ENCODE measurements at places on chromosomes 1 and 21.

GRCh38 chr1:214708321-214708955, 105.4 kb downstream of the CENPF start:
- DNase-seq: no peak

- no peak for DNase-seq
Measured at GRCh38 chr1:42675467-42675866, 6.8 kb upstream of the YBX1 start.

GRCh38 chr1:171245458-171246064, 2.7 kb upstream of the FMO1 start:
- DNase-seq: no peak

DNA sequence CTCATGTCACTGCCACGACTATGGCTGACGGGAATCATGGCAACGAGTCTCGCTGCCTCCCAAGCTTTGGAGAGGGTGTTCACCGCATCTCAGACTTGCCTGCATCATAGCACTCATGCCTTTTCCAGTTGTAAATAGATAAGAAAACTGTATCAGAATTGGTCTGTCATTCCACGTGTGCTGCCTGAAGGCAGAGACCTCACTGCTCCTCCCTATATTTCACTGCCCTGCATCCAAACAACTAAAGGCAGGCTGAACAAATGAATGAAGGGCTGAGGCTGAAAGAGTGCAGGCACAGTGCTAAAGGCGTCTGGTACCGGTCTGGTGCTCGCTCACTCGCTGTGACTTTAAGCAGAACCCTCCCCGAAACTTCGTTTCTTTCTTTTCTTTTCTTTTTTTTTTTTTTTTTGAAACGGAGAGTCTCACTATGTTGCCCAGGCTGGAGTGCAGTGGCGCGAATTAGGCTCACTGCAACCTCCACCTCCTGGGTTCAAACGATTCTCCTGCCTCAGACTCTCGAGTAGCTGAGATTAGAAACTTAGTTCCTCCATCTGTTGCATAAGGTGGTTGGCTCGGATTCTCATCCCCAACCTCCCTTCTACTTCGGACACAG, 542 bp downstream of the EIF2B3 start:
- no peak for DNase-seq

- DNase-seq: no peak
Measured at GRCh38 chr21:38857152-38857825, 51.6 kb downstream of the ETS2 start.

DNA sequence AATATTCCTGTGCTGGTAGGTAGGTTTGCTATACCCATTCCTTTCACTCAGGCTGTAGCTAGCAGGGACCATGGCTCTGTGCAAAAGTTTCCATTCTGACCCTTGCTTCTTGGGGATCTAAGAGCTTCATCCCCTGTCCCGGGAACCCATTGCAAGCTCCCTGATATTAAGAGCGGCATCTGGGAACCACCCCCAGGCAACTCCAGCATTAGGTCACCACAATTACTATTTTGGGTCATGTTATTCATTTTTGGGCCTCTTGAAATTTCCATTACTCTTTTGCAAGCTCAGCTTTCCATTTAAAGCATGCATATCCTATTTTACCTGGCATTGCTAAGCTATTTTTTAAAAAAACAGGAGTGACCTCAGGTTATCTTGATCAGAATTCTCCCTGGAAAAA, 22.1 kb upstream of the ACTRT2 start:
- DNase-seq: no peak

DNA sequence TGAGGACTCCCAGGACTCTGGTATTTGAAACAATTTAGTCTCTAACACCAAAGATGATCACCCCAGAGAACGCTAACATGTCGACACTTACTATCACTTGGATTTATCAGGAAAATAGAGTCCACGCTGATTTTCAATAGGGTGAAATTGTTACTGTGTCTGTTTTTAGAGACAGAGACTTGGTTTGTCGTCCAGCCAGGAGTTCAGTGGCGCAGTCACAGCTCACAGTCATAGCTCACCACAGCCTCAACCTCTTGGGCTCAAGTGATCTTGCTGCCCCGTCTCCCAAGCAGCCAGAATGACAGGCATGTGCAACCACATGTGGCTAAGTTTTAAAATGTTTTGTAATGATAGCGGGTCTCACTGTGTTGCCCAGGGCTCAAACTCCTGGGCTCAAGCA, 5.3 kb downstream of the SSU72 start:
- no peak for DNase-seq

DNA sequence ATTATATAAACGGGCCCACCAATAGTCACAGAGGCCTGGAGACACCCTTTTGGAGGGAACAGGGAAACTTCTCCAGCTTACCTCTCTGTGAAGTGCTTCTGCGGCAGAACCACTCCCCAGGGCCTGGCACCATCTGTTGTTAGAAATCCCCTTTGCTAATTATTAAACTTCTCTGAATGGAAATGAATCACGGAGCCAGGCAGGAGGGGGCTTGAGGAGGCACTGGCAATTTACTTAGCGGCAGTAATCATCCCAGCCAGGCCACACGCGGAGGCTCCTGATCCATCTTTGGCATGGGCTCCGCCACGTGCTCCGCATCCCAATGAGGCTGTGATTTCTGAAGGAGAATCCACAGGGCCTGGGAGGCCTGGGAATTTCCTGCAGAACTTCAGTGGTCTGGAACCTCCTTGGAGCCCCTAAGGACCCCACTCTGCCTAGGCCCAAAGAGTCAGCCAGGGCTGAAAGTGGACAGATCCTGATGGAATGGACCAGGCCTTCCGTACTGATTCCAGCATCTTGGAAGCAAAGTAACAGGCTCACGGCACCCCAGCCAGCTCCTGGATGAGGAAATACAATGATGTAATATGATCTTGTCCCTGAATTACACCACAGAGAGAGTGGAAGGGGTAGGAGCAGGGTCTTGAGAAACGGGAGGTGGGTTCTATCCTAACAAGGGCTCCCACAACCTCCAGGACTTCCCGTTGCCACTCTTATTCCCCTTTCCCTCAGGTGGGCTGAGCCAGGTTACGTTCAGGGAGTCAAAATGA, 62.3 kb downstream of the GRIK3 start:
- DNase-seq: peak; percentile 73

DNA sequence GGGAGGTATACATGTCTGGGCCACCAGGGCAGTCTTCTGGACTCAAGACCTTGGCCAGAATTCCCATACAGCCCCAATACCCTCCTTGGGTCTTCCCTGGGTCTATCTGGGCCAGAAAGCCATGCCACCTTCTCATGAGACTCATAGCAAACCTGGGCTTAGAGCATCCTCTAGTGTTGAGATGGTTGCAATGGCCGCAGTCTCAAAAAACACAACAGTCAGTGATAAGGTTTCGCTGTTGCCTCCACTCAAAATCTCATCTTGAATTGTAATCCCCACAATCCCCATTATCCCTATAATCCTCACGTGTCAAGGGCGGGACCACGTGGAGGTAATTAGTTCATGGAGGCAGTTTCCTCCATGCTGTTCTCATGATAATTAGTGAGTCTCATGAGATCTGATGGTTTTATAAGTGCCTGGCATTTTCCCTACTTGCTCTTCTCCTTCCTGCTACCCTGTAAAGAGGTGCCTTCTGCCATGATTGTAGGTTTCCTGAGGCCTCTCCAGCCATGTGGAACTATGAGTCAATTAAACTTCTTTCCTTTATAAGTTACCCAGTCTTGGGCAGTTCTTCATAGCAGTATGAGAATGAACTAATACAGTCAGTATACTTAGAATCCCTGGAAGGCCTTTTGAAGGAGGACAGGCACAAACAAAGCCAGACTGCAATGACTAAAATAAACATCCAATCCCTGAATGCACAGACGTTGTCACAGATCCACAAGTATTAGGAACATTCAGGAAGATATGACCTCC, 77.0 kb downstream of the CTH start:
- peak; percentile 54 for DNase-seq

DNA sequence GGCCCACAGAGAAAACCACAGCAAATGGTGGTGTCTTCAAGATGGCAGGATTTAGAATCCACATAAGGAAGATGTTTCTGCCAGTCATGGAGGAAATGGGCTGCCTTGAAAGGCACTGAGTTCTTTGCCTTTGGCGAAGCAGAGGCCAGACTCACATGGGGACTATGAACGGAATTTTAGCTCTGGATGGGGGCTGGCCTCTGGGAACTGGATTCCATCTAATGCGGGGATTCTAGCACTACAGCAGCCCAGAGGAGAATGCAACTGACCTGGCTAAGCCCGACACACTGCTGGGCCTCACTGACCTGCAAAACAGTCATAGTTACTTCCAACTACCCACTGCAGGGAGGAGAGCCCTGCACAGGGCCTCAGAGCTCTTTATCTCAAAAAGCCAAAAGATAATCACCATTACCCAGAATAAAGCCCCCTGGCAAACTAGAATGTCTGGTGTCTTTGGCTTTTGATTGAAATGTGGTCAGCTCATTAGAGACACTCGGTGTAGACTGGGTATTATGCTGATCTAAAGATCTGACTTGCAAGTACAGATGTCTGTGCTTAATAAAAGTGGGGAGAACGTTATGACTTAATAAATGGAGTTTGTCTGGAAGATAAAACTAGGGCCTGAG, 11.6 kb downstream of the HCRTR1 start:
- DNase-seq: no peak
